ENCODE measurements at places on chromosomes 6 and 20. TPM values are rescaled to one million over a fixed set of nuclear protein-coding genes. Genes with fewer than 3 reads are reported as not detected.

C20orf144 gene
- 0.10 TPM for total RNA-seq

TOX2 gene
- total RNA-seq = 0.52 TPM

GRCh38 chr6:117425431-117426153 lies at the start of gene ROS1:
ROS1 (minus strand) TSS chr6:117425942; CDS start chr6:117425656, 286 bp downstream.
- no peak for DNase-seq
- no peak within 1 kb of the TSS for H3K27ac ChIP-seq
- no peaks in the 10 kb centered on the region for H3K4me1 ChIP-seq
- no peak within 1 kb of the TSS for H3K4me3 ChIP-seq
- no peaks in the 10 kb centered on the region for H3K36me3 ChIP-seq

- DNase-seq = no peak
- H3K27me3 ChIP-seq = no peaks in the 10 kb centered on the region
- H3K27ac ChIP-seq = peak overlapping the region; percentile 89
- no peaks in the 10 kb centered on the region for H3K36me3 ChIP-seq
- H3K4me1 ChIP-seq = peaks cover 84% of the 10 kb centered on the region
Observed at GRCh38 chr6:90472716-90473115, 114.2 kb downstream of the MAP3K7 start.

- peaks cover 58% of the 10 kb centered on the region for H3K27me3 ChIP-seq
- peak overlapping the region; percentile 73 for H3K4me3 ChIP-seq
- H3K36me3 ChIP-seq = no peaks in the 10 kb centered on the region
Observed at GRCh38 chr6:29552512-29553051, 7.0 kb downstream of the UBD start.
